Karpas-422 (cell line): ENCODE measurements at places on chromosomes 16 and 17. TPM values are rescaled to one million over a fixed set of nuclear protein-coding genes. Genes with fewer than 3 reads are reported as not detected.

PRSS21 gene
- total RNA-seq: not detected in 2 replicates

DNA sequence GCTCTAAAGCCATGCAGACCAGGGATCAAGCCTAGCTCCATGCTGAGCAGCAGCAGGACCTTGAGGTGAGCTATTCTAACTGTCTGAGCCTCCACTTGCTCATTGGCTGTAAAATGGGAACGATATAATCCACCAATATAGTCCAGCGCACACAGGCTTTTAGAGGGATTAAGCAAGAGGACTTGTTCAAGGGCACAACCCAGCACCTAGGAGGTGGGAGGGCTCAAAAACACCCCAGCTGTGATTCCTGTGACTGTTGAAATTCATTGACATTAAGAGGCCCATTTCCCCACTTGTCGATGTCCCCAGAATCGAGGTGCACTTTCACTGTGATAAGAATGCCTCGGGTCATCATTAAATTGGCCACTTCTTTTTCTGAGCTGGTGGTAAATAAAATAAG lies 4.1 kb downstream of the USH1G start:
- peak; percentile 36 for DNase-seq

DNA sequence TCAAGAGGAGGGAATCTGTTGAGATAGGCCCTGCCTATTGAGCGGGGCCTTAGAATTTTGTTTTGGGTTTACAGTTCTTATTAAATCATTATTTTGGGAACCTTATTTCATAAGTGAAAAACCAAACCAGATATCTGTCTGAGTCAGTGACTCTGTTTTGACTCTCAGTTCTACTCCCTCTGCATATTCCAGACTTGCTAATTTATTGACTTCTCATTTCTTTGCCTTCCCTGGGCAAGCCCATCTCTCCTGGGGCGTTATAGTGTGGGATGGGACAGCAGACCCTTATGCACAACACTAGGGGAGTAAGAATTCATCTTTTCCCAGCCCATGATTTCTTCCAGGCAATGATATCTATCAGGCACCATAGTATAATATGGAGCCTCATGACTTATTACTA lies 45.7 kb downstream of the CPD start:
- no peak for DNase-seq

- DNase-seq: no peak
Measured at GRCh38 chr17:58302919-58303585, 22.3 kb upstream of the MPO start.

DNA sequence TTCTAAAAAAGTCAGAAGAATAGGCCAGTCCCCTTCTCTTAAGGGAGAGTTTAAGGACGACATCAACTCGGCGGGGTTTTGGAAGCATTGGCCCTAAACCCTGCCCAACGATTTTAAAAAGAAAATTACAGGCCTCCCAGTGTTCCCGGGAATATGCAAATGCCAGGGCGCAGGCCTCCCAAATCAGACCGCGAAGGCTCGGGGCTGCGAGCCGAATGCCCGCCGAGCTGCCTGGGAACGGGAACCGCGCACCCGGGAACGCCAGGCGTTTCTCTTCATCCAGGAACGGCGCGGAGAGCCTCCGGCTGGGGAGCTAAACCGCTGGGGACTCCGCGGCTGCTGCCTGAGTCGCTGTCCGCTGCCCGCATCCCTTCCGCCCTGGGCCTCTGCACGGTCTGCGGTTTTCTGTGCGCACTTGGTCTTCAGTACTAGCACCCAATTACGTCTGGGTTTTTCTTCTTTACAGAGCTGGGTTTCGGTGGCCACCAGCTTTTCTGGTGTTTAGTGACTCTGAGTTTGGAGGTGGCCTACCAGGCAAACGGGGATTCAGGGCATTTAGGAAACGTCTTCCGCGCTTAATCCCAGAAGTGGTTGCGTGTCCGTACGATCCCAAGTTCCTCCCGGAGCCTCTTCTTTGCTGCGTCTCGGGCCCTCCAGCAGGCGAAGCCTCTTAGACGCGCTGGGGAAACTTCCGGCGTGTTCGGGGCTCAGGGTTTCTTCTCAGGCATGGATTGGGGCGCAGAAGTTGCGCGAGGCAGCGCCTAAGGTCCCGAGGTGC lies 5.7 kb downstream of the IRX5 start:
- DNase-seq: no peak
